ENCODE measurements at places on chromosomes 1 and 21.

GRCh38 chr1:33709783-33710718 is 153.8 kb upstream of the HMGB4 start:
- no peak for DNase-seq

DNA sequence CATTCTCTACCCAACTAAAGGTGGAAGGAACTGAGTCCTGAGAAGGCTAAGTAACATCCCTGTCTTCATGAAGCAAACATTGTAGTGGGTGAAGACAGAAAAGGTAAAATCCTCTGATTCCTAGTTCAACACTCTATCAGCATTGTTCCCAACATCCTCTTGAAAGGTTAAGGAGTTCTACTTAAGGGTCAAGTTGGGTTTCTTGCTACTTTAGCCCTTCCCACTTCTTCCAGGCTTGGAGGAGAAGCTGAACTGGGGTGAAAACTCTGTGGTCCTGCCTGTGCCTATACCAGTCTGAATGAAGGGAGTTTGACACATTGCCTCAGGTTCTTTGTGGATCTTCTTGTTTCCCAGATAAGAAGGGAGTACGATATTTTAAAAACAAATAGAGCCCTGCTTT is 54.1 kb downstream of the ATP2B4 start:
- DNase-seq, result no peak

DNA sequence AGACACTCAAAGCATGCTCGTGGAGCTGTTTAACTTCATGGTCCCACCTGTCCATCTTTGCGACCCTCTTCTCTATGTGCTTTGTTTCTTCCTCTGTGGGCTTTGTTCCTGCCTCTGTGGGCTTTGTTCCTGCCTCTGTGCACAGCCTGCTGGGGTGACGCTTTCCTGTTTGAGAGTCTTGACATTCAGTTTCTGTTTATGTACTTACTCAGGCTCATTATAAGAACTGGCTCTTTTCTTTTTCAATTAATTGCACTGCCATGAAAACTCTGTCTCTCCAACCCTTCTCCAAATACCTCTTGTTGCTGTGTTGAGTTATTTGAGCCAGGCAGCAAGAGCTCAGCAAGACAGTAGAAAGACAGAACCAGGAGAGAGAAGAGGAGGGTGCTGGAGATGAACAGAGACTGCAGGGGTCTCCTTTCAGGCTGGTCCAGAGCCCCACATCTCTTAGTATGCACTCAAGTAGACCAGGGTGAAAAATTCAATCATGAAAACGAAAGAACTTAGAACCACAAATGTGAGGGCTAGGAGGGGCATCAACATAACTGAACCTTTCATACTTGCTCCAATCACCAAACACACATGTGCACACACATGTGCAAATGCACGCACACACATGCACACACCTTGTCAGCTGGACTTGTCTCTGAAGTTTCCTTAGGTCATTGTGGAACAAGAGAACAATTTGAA is 88.3 kb upstream of the SGIP1 start:
- DNase-seq, result no peak

GRCh38 chr1:226111883-226112261 is 49.4 kb downstream of the H3-3A start:
- no peak for DNase-seq

- no peak for DNase-seq
Observed at GRCh38 chr1:173403996-173404395, 73.1 kb upstream of the PRDX6 start.

DNA sequence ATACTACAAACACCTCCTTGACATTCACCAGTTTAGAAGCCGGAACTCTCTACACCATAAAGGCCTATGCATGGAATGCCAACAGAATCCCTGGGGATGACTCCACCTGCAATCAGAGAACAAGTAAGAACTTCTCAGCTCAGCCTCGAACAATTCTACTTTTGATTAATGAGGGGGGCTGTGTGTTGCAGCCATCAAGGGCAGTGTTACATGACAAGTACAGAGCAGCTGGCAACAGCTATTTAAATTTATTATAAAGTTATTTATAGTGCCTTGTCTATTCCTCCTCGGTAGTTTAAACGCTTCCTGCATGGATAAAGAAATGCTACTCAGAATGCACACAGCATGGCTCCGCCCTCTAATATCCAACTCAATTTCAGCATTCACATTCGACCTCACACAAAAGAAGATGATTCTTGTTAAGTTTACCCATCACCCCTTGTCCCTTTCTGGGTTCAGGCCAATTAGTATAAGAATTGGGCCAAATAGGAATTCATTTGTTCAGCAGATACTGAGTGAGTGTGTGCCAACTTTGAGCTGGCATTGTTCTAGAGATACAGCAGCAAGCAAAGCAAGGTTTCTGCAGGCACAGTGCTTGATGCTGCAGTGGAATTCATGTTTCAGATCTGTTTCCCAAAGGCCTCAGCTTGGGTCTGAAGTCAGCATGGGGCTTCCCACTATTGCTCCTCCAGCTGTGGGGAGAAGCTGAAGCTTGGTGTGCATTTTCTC is 6.4 kb downstream of the FNDC7 start:
- no peak for DNase-seq

- peak; percentile 79 for DNase-seq
Observed at GRCh38 chr1:54474310-54475251, 68.4 kb upstream of the SSBP3 start.

DNA sequence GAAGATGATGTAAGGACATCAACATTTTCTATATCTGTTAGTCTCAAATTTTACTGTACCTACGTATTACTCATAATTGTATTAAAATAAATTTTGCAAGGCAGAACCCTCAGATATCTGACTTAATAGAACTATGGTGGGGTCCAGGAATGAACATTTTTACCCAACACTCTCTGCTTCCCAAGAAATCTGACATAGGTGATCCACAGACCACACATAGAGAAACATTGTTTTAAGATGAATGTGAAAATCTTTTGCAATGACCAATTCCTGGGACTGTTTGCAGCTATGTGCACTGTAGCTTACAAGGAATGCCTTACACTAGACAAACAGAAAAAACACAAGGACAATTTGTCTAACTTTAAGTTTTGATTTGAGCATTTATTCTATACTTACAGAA is 645.6 kb upstream of the ADGRL2 start:
- no peak for DNase-seq

- no peak for DNase-seq
Observed at GRCh38 chr1:64005801-64006200, 197.6 kb upstream of the UBE2U start.

DNA sequence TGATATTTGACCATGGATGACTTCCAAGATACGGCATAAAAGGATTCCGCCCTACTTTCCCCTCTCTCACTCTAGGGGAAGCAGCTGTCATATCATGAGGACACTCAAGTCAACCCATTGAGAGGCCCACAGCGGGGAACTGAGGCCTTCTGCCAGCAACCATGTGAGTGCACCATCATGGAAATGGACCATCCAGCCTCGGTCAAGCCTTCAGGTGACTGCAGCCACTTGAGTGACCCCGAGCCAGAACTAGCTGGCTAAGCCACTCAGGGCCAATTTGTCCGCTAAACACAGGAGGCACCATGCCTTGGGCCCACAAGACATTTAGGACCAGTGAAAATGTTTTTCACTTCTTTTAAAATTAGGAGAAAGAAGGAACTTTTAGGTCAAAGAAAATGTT is 11.1 kb upstream of the GJB5 start:
- no peak for DNase-seq

- DNase-seq, result no peak
Observed at GRCh38 chr1:178457651-178458050, 39.1 kb downstream of the CLEC20A start.

DNA sequence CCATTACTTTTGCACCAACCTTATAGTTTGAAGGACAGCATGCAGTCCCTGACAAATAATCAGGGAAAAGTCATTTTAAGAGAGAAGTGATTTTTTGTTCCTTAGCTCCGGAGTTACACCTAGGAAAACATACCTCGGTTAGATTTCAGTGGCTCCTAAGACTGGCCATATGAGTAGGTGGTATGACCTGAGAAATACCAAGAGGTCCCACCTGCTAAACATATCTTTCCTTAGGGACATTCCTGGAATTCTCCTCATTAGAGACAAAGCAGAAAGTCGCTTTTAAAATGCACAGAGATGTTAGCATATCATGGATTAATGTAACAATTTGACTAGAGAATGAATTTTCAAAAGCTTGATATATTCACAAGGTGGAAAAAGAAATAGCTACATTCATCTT is 84.2 kb upstream of the RNPC3 start:
- no peak for DNase-seq

DNA sequence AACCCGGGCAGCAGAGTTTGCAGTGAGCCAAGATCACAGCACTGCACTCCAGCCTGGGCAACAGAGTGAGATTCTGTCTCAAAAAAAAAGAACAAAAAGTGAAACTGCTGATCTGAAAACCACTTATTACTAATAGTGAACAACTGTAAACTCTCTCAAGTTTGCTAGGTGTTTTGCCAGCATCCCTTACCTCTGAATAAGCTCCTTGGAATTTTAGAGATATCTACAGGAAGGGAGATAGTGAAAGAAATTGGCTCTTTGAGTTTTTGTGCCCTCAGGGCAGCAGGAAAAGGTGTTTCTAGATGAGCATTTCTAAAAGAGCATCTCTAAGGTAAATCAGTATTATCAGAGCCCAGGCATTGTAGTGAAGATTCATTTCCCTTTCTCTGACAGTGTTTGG is 27.1 kb downstream of the PARK7 start:
- DNase-seq, result no peak

DNA sequence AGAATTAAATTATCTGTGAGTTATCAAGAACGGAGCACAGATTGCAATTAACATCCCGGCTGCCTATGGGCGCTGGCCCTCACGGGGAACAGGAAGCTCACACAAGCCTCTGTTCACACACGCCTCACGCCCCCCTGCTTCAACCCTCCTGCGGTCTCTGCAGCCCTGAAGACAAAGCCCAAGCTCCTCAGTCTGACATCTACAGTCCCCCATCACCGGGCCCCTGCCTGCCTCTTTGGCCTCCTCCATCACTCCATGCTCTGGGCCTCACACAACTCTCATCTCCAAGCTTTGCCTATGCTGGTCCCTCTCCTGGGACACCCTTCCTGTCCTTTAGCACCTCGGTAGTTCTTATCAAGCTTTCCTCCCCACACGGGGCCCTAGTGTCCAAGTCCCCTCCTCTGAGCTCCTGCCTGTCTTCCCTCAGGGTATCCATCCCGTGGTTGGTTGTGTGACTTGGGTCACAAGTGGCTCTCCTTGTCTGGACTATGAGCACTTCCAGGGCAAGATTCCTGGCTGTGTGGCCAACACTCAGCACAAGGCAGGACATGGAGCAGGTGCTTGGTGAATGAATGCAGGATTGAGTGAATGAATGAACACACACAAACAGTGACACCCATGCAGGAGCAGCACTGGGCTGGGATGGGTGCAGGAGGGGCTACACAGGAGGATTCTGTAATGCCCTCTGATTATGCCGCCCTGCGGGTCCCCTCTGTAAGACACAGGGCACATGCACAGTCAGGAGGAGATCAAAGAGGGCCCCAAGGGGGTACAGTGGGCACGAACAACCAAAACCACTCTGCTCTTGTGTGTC is 116.1 kb downstream of the DMRTB1 start:
- DNase-seq, result no peak

DNA sequence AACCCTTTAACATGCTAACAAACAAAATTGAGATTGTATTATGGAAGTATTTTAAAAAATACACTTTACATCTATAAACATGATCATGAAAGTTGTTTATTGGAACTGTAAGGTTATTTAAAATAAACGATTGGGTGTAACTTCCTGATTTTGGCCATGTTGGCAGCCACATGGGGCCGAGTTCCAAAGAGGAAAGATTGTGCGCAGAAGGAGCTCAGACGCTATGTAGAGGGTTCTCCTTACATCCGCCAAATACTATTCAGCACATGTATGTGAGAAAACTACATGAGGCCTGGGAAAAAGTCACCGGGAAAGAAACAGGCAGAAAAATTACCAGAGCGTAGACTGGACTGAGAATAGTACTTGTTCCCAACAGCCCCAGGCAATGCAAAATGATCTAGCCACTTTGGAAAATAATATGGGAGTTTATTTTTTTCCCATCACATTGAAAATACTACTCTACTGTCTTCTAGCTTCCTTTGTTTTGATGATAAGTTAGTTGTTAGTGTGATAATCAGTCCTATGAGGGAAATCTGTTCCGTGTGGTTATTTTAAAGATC is 35.7 kb upstream of the B3GALT2 start:
- DNase-seq, result no peak

GRCh38 chr1:79006564-79006963 is at the start of gene ADGRL4:
Gene ADGRL4 (minus strand): TSS chr1:79006730. CDS start chr1:79006654, 76 bp downstream.
- DNase-seq, result no peak

DNA sequence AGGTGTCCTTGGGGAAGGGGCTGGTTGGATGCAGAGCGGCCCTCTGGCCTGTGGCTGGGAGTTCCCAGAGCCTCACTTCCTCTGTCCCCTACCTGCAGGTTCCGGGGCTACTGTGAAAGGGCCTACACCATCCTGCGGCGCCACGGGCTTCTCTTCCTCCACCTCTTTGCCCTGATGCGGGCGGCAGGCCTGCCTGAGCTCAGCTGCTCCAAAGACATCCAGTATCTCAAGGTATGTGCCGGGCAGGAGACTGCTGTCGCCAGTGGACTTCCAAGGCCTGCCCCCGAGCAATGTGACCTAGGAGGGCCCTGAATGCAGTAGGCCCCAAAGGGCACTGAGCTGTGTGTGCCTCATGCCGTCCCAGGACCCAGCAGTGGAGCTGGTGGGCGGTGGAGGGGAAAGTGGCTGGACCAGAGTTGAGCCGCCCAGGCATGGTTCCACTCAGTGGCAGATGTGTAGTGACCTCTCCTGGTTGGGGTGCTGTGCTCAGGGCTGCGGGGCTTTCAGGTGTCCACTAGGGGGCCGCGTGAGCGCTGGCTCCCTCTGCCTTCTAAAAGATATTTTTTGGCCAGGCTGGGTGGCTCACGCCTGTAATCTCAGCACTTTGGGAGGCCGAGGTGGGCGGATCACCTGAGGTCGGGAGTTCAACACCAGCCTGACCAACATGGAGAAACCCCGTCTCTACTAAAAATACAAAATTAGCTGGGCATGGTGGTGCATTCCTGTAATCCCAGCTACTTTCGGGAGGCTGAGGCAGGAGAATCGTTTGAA is 73.4 kb downstream of the PIK3CD start:
- peak; percentile 35 for DNase-seq

- no peak for DNase-seq
Observed at GRCh38 chr1:216849146-216849545, 125.9 kb upstream of the ESRRG start.

- no peak for DNase-seq
Observed at GRCh38 chr1:162709870-162710269, 77.6 kb downstream of the DDR2 start.

DNA sequence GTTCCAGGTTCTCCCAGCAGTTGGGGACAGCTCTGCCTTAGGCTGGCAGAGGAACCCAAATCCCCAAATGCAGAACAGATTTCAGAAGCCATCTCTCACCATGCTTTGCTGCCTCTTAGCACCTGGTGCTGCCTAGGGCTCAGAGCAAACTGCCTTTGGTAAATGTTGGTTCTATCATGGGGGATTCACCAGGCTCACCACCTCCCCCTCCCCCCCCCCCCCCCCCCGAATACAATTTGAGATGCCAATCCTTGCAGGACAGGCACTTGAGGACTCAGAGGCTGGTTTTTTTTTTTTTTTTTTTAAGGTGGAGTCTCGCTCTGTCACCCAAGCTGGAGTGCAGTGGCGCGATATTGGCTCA is 447 bp upstream of the PAQR6 start:
- no peak for DNase-seq

GRCh38 chr1:99820546-99820945 is 29.6 kb upstream of the AGL start:
- DNase-seq, result no peak

GRCh38 chr1:155032886-155033285 is 695 bp downstream of the DCST2 start:
- DNase-seq, result no peak
